ENCODE measurements at places on chromosomes 16 and 17.

DNA sequence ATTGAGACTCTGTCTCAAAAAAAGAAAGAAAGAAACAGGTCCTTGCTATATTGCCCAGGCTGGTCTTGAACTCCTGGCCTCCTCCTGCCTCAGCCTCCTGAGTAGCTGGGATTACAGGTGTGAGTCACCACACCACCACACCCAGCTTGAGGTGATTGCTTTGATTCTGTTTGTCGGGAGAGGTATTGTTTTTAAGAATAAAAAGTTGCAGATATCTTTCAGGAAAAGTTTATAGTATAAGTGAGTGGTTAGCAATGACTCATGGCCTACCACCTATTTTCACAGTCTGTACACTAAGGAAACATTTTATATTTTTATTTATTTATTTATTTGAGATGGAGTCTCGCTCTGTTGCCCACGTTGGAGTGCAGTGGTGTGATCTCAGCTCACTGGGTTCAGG lies 45.0 kb downstream of the RHOT1 start:
- no peak for DNase-seq

- no peak for DNase-seq
Observed at GRCh38 chr17:17763734-17764133, 73.1 kb downstream of the SREBF1 start.

DNA sequence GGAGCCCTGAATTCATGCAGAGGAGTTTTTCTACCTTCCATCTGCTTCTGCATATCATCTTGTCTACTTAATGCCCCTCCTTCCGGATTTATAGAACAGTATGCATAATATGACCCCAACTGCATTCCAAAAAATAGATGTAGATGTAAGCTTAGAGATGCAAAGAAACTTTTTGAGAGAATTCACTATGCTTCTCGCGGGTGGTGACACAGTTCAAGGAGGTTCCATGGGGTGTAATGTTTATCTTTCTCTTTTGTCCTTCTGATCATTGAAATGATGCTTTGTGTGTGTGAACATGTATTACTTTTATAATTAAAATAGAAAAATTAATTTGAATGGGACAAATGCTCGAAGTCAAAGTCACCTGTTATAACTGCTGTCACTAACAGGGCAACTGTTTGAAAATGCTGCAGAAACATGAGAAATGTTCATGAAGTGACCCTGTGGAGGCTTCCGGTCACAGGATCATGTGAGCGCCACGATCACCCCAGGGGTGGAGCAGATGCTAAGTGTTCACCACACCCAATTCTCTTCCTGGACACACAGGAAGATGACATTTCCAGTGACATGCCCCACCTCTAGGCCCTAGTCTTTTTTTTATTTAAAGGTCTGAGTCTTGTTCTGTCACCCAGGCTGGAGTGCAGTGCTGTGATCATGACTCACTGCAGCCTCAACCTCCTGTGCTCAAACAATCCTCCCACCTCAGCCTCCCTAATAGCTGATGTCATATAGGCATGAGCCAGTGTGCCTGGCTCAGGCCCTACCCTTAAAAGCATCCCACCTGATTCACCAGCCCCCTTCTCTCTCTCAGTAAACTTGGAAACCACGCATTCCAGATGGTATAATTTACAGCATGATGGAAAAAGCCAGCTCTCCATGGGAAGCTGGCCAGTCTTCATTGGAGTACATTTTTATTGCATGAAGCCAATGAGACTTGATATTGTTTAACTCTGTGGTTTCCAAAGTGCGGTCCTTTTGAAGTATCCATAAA lies 21.0 kb upstream of the AGRP start:
- DNase-seq: peak; percentile 64

GRCh38 chr16:1809281-1809801 lies 15.8 kb upstream of the IGFALS start:
- no peak for DNase-seq

- DNase-seq: peak; percentile 96
Observed at GRCh38 chr16:3099732-3100499, 822 bp upstream of the ZSCAN10 start.

DNA sequence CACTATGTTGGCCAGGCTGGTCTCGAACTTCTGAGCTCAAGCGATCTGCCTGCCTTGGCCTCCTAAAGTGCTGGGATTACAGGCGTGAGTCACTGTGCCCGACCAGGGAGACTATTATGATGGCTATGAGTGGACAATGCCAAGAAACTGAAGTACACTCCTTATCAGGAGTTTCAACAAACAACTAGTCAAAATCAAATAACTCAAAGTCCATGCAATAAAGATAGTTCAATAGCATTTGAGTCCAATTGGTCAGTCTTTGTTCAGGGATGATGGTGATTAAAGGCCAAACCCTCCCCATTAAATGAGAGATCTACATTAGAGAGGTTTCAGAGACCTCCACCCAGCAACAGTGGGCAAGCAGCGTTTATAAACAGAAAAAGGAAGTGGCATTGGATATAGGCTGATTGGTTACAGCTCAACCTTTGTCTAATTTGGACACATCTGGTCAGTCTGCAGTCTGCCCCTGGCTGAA lies 8.0 kb downstream of the CHST5 start:
- no peak for DNase-seq

DNA sequence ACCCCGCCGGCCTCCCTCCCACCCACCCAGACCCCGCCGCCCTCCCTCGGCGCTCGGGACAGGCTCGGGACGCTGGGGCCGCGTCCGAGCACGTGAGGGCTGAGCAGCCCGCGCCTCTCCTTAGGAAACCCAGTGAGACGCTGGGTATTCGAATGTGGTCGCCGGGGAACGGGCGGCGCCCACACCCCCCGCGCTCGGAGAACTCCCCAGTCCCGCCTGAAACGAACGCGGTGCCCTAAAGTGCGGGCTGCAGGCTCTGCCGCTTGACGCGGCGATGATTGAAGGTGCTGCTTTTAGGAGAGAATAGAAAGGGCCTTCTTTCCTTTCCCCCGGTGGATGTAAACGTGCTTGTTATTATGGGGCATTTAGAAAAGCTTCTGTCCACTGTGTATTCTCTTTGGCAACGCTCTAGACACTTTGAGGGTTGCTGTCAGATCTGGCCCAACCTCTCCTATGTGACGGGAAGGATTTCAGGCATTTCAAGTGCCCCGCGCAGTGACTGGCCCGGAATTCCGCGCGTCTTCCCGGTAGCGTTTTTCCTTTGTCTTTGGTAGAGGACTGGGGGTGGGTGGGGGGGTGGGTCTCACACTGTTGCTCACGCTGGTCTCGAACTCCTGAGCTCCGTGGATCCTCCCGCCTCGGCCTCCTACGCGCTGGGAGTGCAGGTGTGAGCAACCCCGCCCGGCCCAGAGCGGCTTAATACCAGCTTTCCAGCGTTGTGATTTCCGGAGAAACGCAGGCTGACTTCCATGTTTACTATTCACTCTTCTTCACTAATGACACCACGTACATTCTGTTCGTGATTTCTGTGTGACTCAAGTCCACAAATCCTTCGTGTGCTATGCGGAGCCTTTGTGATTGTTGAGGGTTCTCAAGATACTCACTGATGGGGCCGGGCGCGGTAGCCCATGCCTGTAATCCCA lies 21.8 kb upstream of the FOXK2 start:
- DNase-seq: peak; percentile 66

GRCh38 chr17:49694847-49695697 lies 12.7 kb downstream of the SLC35B1 start:
- peak; percentile 74 for DNase-seq

GRCh38 chr16:87712184-87712762 lies 53.5 kb downstream of the KLHDC4 start:
- DNase-seq: no peak

- no peak for DNase-seq
Observed at GRCh38 chr17:57566721-57567120, 178.4 kb downstream of the CCDC182 start.

DNA sequence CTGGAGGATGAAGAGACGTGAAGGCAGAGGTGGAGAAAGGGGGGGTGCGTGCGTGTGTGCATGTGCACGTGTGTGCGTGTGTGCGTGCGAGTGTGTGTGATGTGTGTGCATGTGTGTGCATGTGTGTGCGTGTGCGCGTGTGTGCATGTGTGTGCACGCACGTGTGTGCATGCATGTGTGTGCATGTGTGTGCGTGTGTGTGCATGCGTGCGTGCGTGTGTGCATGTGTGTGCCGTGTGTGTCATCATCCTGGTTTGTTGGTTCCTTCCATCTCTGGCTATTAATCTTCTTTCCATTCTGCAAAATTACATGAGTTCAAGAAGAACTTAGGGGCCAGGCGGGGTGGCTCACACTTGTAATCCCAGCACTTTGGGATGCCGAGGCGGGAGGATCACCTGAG lies 17.0 kb upstream of the RPL38 start:
- no peak for DNase-seq

DNA sequence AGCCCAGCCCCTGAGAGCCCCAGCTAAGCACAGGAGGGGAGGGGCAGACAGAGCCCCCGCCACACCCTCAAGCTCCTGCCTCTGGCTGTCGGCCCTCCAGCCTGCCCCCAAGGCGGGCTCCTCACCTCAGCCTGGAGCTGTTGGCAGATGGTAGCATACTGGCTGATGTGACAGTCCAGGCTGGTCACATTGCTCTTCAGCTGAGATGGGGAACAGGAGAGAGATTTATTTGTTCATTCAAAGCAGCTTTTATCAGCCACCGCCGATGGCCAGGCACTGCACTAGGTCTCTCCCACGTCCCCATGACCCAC lies 14.8 kb downstream of the KIF18B start:
- no peak for DNase-seq

DNA sequence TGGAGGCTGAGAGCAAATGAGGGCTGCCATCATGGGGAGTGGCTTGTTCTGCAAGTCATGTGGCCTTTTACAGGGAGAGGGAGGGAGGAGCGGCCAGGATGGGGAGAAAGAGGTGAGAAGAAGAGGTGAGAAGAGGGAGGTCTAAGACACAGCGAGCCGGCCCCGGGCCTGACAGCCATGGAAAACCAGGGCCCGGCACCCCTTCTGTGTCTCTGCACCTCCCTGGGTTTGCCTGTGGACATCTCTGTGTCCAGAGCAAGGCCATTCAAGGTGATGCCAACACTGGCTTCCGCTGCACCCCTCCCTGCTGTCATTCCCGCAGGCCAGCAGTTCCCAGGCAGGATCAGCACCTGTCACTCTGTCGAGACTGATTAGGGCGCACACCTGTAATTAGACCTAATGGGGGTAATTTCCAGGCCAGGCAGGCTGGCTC lies 75.6 kb downstream of the MGAT5B start:
- DNase-seq: no peak
